ENCODE measurements at places on chromosomes 12 and 14.

- DNase-seq: no peak
These were observed 4.8 kb downstream of the ENTPD5 start for GRCh38 chr14:74014299-74014698.

- DNase-seq: no peak
These were observed 128.9 kb downstream of the NUBPL start for GRCh38 chr14:31690056-31690455.

GRCh38 chr14:92553438-92553837 is 39.9 kb downstream of the RIN3 start:
- no peak for DNase-seq

DNA sequence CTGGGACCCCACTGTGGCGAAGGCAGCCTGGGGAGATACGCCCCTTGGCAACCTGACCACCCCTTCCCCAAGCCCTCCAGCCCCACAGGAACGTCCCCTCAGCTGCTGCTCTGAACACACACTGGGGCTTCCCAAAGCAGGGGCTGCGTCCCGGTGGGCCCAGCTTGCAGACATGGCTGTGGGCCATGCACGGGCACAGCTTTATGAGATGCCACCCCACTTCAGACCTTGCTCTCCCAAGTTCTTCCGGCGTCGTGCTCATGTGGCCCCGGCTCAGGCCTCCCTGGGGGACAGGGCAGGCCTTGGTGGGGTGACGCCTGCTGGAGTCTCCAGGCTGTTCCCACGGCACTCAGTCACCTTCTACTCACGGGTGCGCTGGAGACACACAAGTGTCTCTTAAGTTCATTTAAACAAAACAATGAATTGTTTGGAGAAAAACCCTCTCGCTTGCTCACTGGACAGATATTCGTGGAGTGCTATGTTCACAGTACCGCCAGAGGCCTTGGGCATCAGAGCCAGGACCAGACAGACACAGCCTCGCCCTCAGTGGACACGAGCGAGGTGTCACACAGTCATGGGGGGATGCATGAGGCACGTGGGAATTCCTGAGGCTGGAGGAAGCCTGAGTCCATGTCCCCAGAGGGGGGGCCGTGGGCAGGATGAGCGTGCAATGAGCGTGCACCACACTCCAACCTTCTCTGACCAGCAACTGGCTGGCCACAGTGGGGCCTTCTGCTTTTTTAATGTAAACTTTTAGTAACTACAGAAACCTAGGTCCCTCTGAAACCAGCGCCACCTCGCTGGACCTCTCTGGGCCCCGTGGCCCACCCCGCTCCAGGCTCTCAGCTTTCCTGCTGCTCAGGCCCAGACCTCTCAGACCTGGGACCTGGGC is 4.3 kb downstream of the GALNT9 start:
- no peak for DNase-seq

DNA sequence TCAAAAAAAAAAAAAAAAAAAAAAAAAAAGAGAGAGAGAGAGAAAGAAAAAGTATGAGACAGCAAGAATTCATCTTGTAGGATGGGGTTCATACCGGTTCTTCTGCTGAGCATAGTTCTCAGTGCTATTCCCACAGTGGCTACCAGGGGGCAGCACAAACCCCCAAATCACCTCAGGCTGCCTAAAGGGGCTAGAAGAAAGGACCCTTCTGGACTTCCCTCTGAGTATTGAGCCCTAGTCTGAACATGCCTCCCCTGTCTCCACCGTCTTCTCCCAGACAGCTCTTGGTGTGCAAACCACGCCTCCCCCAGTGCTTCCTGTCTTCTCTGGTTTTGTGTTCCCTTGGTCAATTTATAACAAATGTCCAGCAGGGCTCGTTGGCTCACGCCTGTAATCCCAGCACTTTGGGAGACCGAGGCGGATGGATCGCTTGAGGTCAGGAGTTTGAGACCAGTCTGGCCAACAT is 31.3 kb upstream of the SMUG1 start:
- DNase-seq: no peak

DNA sequence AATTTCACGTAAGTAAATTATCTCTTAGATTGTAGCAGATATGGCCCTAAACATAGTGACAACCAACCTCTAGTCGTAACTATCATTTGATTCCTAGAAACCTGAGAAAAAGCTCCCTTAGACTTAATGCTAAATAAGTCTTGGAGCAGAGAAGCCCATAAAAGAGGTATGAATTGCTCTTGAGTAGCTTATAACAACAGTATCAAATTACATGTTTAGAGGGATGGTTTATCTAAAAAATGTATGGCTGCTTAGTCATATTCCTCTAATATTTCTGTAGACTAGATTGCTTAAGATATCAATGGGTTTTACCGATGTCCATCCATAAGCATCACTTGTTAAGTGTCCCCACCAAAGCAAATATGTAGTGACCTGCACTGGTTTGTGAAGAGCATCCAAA is 259.7 kb downstream of the NELL2 start:
- DNase-seq: no peak

DNA sequence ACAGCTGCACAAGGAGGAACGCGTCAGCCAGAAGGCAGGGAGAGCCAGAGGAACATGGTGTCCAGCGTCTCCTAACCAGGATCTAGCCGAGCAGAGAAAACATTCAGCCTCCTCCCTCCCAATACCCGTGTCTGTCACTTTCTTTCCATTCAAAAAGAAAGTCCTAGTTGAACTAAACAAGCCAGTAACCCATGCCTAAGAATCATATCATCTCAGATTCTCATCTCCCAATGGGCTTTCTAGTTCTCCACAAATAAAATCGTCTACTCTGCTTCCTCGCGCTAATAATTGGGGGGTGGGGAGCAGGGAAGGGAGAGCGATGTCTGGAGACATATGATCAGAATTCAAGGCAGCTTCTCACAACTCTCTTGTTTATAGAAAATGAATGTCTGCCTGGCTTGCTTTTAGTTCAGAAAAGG is 7.4 kb downstream of the NKX2-1 start:
- DNase-seq: no peak

DNA sequence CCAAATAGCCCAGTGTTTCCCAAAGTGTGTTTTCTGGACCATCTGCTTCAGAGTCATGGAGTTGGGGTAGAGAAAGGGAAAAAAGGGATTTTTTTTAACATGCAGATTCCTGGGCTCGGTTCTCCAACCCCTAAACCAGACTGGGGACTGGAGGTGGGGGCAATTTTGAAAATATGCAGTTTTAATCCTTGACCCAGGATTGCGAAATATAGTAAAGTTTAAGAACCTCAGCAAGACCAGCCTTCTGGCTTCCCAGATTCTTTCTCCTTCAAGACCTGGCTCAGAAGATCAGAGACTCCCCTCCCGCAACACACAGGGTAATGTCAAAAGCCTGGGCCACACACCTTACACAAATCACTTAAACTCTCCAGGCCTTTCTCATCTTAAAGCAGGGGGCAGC is 150.1 kb downstream of the PAH start:
- DNase-seq: no peak

- DNase-seq: no peak
These were observed 26.4 kb downstream of the APAF1 start for GRCh38 chr12:98671459-98671858.

- no peak for DNase-seq
These were observed 31.2 kb upstream of the KLC1 start for GRCh38 chr14:103597623-103598377.

DNA sequence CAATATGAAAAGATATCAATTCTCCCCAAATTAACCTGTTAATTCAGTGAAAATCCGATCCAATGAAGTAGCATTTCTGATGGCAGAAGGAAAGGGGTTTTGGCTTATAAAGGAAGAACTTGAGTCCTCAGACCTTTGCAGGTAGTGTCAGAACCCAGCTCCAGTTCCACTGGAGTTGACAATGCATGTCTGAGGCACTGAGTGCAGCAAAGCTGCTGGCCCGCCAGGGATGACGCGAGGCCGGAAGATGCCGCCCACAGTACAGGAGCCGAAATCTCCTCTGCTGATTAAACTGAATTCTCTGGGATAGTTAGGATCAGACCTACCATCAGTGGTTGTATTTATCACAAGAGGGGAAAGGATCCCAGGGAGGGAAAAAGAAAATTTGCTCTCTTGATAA is 220.7 kb downstream of the MSRB3 start:
- no peak for DNase-seq

GRCh38 chr12:3083921-3084347 is 6.8 kb downstream of the TSPAN9 start:
- DNase-seq: no peak

DNA sequence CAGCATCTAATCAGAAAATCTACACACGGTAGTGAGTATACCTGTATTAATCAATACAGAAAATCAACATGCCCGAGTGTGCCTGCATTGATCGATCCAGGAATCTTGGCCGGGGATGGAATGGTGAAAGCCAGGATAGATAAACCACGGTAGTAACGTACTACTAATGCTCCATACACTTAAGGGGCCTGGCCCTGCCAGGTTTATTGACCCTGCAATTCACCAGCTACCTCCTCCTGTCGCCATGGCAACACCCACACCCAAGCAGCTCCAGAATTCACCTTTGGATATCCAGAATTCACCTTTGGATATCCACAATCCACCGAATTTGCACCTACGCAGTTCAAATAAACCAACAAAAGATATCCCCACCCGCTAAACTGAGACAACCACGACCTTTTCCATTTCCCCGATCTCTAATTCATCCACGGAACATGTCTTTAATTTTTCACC is 14.8 kb upstream of the CALM1 start:
- DNase-seq: no peak

- DNase-seq: no peak
These were observed 258.6 kb upstream of the TMEM132C start for GRCh38 chr12:128008341-128008740.

Measured in NK-92 treated with Interleukin-12 subunit alpha and Interleukin-12 subunit beta, amount 100 ng/mL, for 24 hours (cell line).